Naive thymus-derived CD8-positive, alpha-beta T cell (primary cell): ENCODE measurements at places on chromosomes 3 and 15.

DNA sequence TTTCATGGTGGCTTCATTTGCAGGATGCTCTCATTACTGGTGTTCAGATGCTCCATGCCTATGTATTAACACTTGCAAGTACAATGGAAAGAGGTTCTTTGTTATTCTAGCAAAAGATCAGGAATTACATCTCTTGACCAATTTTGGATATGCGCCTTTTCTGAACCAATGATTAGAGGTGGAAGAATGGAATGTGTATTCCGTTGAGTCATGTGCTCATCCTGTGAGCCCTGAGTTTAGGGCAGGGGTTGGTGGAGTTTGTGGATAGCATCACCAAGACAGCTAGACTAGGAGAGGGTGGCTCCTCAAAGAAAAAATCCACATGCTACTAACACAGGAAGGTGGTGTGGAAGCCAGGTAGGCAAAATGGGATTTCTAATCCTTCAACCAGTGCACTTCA is 80.7 kb upstream of the SLC25A26 start:
- DNase-seq = no peak

DNA sequence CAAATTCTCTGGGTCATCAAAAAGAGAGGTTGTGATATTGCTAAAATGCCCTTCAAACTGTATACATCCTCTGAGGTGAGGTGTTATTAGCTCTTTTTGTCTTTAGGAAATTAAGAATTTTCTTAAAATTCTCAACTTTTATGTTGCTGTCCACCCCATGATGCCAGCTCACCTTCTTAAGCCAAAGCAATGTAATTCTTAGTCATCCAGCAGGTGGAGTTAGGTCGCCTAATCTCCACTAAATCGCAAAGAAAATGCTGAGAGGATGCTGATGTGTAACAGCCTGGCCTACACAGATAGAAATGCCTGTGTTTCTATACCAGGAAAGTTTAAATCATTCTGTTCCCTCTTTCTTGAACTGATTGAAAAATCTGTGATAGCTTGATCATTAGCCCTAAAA is 770.2 kb upstream of the ALCAM start:
- no peak for DNase-seq

- no peak for DNase-seq
These were observed 464 bp downstream of the SOX2 start for GRCh38 chr3:181712226-181712552.

- no peak for DNase-seq
These were observed 32.7 kb downstream of the SRPRB start for GRCh38 chr3:133838296-133838789.

- DNase-seq = no peak
These were observed 13.0 kb upstream of the TSEN2 start for GRCh38 chr3:12471241-12471640.

DNA sequence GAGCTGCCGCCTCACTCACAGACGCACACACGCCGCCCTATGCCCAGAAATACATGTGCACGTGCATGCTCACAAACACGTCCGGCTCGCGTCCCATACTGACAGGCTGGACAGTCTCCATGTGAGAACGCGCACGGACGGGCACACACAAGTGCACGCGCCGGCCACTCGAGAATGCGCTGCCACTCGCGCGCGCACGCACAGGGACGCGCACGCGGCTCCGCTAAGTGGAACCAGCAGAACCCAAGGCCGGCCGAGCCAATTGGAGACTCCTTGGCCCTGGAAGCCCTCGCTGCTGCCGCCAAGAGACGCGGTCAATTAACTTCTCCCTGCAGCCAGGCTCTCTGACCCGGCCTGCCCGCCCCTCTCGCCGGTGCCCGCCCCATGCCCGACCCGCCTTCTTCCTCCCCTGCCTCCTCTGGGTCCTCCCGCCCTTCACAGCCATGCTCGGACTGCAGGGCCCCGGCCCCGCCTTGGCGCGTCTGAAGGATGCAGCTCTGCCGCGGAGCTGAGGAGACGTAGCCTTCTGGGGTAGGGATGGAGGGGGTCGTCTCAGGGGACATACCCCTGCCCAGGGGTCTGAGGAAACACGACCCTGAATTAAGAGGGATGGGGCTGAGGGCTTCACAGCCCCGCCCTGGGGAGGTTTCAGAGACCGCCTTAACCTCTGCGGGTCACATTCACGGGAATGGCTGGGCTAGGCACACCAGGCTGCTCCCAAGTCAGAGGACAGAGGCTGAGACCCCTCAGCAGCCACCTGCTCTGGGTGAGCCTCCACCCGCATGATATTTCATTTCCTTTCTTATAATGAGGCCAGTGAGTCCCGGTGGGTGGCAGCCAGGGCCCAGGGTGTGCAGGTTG is 15.0 kb downstream of the PTH1R start:
- no peak for DNase-seq

GRCh38 chr3:9409981-9410854 is 12.8 kb downstream of the SETD5 start:
- DNase-seq = no peak

- DNase-seq = no peak
These were observed 49.8 kb downstream of the ST3GAL6 start for GRCh38 chr3:98812851-98813374.

- DNase-seq = no peak
These were observed 183.2 kb upstream of the NR2F2 start for GRCh38 chr15:96147267-96147666.

DNA sequence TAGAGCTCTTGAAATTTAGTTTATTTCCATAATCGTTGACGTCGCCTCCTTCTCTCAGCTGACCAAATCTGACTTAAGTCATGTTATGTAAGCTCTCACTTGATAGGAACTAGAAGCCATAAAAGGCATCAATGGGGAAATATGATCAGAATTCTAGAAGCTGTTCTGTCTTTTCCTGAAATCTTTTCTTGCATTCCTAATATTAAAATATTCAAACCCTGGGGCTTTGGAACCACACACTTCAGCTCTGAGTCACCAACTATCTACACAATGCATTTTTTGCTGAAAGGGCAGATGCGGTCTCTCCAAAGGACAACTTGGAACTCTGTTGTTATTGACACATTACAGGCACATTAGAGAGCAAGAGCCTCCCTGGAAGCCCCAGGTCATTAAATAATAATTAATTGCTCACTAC is 91.3 kb downstream of the LARS2 start:
- DNase-seq = no peak
